Breast epithelium (tissue), 4 donors: ENCODE measurements at places on chromosomes 16 and 17. TPM values are rescaled to one million over a fixed set of nuclear protein-coding genes. Genes with fewer than 3 reads are reported as not detected.
A peak's percentile ranks its signal among the peaks of the same experiment; 100 is the strongest.

- H3K4me1 ChIP-seq = no peaks in the 10 kb centered on the region
- H3K27me3 ChIP-seq = no peaks in the 10 kb centered on the region
- H3K4me3 ChIP-seq = no peak overlapping the region
Observed at GRCh38 chr16:20938426-20938825, 37.9 kb downstream of the LYRM1 start.

- H3K36me3 ChIP-seq = no peaks in the 10 kb centered on the region
- H3K4me1 ChIP-seq = no peaks in the 10 kb centered on the region
- no peak overlapping the region for H3K27ac ChIP-seq
Observed at GRCh38 chr16:10881479-10882030, 4.6 kb downstream of the CIITA start.

Gene HOXB9
- total RNA-seq = 0.44 TPM

Gene CACNA1G
- 0.32 TPM for total RNA-seq

DNA sequence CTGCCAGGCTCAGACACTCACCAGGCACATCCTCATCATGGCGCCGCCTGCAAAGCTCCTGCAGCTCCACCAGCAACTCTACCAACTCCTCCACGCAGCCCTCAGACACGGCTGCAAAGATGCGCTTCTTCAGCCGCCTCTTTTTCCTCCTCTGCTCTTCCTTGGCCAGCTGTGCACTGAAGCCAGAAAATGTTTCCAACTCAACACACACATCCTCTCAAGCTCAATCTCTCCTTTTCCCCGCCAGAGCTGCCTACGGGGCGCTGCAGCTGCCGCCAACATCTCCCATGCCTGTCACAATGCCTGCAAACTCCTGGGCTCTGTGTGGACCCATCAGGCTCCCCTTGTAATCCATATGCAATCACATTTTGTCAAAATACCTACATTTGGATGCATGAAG lies 14.2 kb downstream of the TRPV3 start:
- no peak for DNase-seq
- H3K4me1 ChIP-seq = no peaks in the 10 kb centered on the region
- H3K4me3 ChIP-seq = no peak overlapping the region
- no peaks in the 10 kb centered on the region for H3K36me3 ChIP-seq
- no peak overlapping the region for H3K27ac ChIP-seq
- H3K27me3 ChIP-seq = no peaks in the 10 kb centered on the region

Gene TMIGD1
- 1.6 TPM for total RNA-seq

DNA sequence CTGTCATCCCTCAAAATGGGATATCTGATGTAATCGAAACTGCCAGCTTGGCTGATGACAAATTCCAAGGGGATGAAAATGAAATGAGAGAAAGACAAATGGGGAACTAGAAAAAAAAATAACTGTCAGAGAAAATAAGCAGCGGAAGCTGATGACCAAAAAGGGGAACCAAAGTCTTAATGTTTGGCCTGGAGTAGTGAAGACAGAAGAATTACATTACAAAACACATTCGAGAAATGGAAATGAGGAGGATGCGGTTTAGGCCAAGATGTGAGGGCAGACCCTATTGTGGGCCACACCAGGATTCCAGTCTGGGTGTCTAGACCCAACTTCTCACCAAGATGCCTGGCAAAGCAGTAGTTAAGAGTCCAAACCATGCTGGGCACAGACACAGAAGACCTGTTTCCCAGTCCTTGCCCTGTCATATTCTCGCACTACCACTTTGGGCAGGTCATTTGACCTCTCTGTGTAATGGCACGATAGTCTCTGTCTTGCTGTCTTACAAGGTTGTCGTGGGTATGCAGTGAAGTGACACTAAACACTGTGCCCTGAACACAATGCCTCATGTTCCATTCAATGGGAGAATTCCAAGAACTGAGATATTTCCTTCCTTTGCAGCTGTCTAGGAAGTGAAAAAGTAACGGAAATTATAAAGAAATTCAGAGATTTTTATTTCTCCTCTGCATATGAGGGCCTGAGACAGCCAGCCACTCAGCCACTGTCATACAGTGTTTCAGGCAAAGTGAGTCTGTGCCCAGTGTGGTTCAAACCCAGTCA lies 12.3 kb upstream of the CCL2 start:
- DNase-seq = no peak
- H3K27me3 ChIP-seq = no peaks in the 10 kb centered on the region
- no peak overlapping the region for H3K27ac ChIP-seq

DNA sequence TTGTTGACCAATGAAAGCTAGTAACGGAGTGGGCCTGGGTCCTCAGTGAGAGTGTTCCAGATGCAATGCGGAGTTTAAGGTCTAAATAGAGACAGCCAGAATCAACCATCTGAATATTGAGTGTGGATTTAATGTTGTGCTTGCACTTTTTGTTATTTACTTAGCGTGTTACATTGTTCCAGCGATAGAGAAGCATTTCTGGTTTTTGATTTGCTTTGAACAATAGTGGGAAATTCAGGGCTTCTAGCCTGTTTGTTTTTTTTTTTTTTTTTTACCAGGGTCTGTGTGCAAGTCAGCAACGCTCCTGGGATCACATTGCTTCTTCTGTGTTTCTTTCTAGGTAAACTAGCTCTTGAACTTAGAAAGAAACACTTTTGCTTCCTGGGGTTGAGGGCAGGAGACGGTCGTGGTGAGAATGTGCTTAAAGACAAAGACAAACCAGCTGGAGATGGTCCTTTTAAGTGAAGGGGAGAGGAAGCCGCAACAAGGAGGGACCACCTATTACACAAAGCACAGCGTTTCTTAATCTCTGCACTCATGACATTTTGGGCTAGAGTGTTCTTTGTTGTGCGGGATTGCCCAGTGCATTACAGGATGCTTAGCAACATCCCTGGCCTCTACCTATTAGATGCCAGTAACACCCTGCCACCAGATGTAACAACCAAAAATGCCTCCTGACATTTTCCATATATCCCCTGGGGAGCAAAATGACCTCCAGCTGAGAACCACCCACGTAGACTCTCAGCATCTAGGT lies 119.2 kb downstream of the MAP2K6 start:
- DNase-seq = no peak
- H3K27ac ChIP-seq = no peak overlapping the region
- H3K4me1 ChIP-seq = no peaks in the 10 kb centered on the region
- H3K36me3 ChIP-seq = no peaks in the 10 kb centered on the region
- H3K27me3 ChIP-seq = no peaks in the 10 kb centered on the region

Gene KRTAP9-4
- not detected for total RNA-seq

Gene MSLN
- total RNA-seq = not detected

Gene HOXB1
- total RNA-seq = not detected

Gene UNKL
- total RNA-seq = 27.5 TPM

GRCh38 chr17:43014020-43014648 lies 7.5 kb downstream of the IFI35 start:
- H3K4me3 ChIP-seq = no peak overlapping the region
- no peaks in the 10 kb centered on the region for H3K27me3 ChIP-seq
- DNase-seq = no peak
- H3K4me1 ChIP-seq = no peaks in the 10 kb centered on the region
- H3K36me3 ChIP-seq = peaks cover 5% of the 10 kb centered on the region

Gene SGCA
- 0.33 TPM for total RNA-seq

DNA sequence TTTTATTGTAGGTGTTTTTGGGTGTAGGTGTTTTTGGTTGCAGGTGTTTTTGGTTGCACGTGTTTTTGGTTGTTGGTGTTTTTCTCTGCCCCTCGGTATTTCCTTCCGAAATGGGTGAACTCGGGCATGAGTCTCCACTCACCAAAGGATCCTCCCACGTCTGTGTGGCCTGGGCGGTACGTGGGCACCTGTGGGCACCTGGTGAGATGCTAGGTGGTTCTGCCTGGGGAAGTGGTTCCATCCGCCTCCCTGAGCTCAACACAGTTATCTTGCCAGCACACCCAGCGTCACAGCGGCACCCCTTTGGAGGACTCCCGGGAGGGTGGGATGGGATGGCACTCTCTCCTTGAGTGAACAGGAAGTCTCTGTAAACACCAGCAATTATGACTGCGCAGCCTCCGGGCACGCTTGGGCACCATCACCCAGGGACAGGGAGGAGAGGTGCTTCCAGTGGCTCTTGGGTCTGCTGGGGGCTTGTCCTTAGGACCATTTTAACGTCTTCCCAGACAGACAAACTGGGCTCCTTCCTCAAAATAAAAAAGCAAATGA lies 29.8 kb downstream of the COX4I1 start:
- H3K4me1 ChIP-seq = no peaks in the 10 kb centered on the region
- no peak for DNase-seq
- no peak overlapping the region for H3K4me3 ChIP-seq
- no peak overlapping the region for H3K27ac ChIP-seq
- H3K36me3 ChIP-seq = no peaks in the 10 kb centered on the region

DNA sequence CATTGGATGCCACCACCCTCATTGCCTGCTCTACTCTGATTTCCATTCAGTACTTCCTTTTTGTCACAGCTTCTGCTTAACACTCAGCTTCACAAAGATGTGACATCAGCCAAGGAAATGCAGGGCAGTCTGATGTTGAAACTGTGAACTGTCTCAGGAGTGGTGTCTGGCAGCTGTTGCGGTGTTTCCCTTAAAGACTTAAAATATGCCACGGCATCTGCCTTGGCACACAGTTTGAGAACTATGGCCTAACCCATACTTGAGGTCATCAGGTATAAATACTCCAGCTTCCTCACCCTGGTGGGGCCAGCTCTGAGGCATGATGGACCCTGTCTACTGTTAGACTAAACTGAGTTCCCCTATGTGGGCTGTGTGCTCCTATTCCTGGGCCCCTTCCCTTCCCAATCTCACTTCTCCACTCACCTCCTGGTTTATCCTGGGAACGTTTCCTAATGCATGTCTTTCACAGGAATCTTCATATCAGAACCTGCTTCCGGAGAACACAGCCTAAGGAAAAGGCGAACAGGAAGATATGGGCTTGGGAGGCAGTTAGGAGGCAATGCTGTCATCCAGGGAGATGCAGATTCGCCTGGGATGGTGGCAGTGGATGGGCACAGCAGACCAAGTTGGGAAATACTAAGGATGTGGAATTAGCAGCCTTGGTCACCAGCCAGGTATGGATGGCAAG lies 96.5 kb downstream of the WSCD1 start:
- H3K4me1 ChIP-seq = no peaks in the 10 kb centered on the region
- no peak for DNase-seq
- H3K27ac ChIP-seq = no peak overlapping the region

Gene APOH
- total RNA-seq = not detected

Gene SDR42E1
- total RNA-seq = 6.9 TPM

Gene HSF5
- total RNA-seq = 0.33 TPM

- no peak overlapping the region for H3K4me3 ChIP-seq
- no peak for DNase-seq
- H3K4me1 ChIP-seq = peaks cover 16% of the 10 kb centered on the region
- no peaks in the 10 kb centered on the region for H3K27me3 ChIP-seq
Observed at GRCh38 chr17:40485851-40486521, 15.4 kb downstream of the TNS4 start.

- peak overlapping the region; percentile 40 for H3K27ac ChIP-seq
- no peaks in the 10 kb centered on the region for H3K27me3 ChIP-seq
- no peak for DNase-seq
- H3K4me1 ChIP-seq = no peaks in the 10 kb centered on the region
- no peak overlapping the region for H3K4me3 ChIP-seq
- no peaks in the 10 kb centered on the region for H3K36me3 ChIP-seq
Observed at GRCh38 chr17:19718613-19719354, 2.4 kb upstream of the SLC47A2 start.

- DNase-seq = no peak
- H3K4me3 ChIP-seq = no peak overlapping the region
- no peak overlapping the region for H3K27ac ChIP-seq
Observed at GRCh38 chr16:75288181-75288580, 36.8 kb upstream of the BCAR1 start.

- H3K4me3 ChIP-seq = no peak overlapping the region
- H3K4me1 ChIP-seq = peaks cover 24% of the 10 kb centered on the region
- peaks cover 21% of the 10 kb centered on the region for H3K27me3 ChIP-seq
- peak overlapping the region; percentile 86 for H3K27ac ChIP-seq
- DNase-seq = no peak
Observed at GRCh38 chr16:565419-566330, 1.1 kb upstream of the NHLRC4 start.

Gene SRCIN1
- 10.8 TPM for total RNA-seq

- no peak for DNase-seq
- H3K36me3 ChIP-seq = no peaks in the 10 kb centered on the region
- H3K4me3 ChIP-seq = no peak overlapping the region
- no peak overlapping the region for H3K27ac ChIP-seq
- no peaks in the 10 kb centered on the region for H3K4me1 ChIP-seq
Observed at GRCh38 chr17:8749616-8750015, 5.0 kb upstream of the CCDC42 start.

GRCh38 chr16:27847030-27847550 lies 216.4 kb downstream of the GSG1L start:
- no peaks in the 10 kb centered on the region for H3K27me3 ChIP-seq
- no peak for DNase-seq
- no peak overlapping the region for H3K4me3 ChIP-seq
- H3K36me3 ChIP-seq = no peaks in the 10 kb centered on the region

DNA sequence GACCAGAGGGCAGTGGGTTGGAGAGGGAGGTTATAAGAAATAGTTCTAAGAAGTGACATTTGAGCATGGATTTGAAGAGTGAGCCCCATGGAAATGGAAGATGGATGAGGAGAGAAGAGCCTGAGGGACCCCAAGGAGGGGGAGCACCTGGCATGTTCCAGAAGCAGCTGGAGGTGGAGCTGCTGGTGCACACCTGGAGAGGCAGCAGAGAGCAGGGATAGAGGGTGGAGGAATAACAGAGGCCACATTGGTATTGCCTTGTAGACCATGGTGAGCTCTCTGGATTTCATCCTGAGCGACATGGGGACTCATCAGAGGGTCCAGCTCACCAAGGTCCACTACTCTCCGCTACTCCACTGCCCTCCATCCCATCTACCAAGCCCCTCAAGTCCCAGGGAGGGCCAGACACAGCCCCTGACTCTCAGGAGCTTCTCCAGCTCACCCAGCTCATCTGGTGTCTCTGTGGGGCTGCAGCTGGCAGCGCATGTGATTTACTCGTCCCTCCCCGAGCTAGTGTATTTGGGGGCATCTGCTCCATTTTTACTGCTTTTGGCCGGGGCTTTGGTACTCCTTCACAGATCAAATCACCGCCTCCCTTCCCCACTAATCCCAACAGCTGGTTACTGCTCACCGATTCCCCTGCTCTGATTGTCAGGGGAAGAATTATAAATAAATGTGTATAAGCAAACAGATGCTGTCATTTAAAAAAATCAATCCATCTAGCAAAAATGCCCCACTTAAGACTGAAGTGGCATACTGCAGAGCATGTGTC lies 22.1 kb upstream of the KDM8 start:
- H3K36me3 ChIP-seq = no peaks in the 10 kb centered on the region
- no peak overlapping the region for H3K4me3 ChIP-seq
- no peaks in the 10 kb centered on the region for H3K4me1 ChIP-seq
- no peaks in the 10 kb centered on the region for H3K27me3 ChIP-seq
- DNase-seq = no peak
- H3K27ac ChIP-seq = no peak overlapping the region

DNA sequence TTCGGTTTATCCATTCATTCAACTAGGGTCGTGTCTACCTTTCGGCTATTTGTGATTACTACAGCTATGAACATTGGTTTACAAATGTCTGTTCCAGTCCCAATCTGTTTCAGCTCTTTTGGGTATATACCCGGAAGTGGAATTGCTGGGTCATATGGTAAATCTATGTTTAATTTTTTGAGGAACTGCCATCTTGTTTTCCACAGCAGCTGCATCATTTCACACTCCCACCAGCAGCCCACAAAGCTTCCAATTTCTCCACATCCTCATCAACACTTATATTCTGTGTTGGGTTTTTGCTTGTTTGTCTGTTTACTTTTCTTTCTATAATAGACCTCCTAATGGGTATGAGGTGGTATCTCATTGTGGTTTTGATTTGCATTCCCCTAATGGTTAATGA lies 48.7 kb upstream of the GINS3 start:
- H3K4me1 ChIP-seq = no peaks in the 10 kb centered on the region
- H3K4me3 ChIP-seq = no peak overlapping the region
- H3K27ac ChIP-seq = no peak overlapping the region
- DNase-seq = no peak
- H3K36me3 ChIP-seq = no peaks in the 10 kb centered on the region

Gene MYBBP1A
- 50.1 TPM for total RNA-seq
